ENCODE measurements at places on chromosomes 16 and 17.

- no peak for DNase-seq
Observed at GRCh38 chr17:63623786-63624530, 1.7 kb downstream of the MAP3K3 start.

- DNase-seq: no peak
Observed at GRCh38 chr16:73483076-73483791, 435.3 kb upstream of the ZFHX3 start.

GRCh38 chr16:57630931-57631845, 2.8 kb downstream of the ADGRG1 start:
- DNase-seq: no peak

DNA sequence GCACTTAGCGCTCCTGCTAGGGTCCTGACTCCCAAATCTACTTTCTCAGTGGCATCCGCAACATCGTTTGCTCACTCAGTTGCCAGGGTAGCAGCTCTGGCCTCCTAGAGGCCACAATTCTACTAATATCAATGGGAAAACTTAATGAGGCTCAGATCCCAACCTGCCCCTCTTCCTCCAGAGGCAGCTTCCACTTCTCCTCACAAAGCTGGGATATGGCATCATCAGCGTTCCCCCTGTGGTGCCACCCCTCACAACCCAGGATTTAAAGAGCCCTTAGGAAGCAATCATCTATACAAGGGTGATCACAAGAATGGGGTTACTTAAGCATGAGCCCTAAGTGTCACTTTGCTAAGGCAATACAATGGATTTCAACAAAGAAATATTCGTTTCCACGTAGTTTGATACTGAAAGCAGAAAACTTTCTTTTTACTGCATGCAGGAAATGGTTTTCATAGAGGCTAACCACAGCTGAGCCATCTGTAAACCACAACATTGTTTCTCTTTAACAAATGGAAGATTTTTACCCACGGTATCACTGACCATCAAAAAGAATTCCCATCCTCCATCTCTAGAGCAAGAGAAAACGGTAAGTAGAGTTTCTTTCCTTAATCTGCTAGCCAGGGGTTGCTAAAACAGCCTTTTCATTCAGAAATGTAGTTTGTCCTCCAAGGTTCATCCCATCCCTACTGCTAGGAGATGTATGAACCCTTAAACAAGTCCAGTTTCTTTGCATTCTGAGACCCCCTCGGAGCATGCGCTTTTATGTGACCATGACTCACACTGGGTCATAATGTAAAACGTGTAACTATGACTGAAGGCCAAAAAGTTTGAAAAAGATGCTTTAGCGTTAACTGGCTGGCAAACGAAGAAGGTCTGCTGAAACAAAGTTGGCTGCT, 68.3 kb upstream of the BCAR1 start:
- peak; percentile 96 for DNase-seq

Measured in iris pigment epithelial cell (primary cell).